B cell (primary cell): ENCODE measurements at places on chromosomes 2 and 18.

GRCh38 chr2:38107738-38108410 lies 31.9 kb upstream of the CYP1B1 start:
- no peak for DNase-seq

DNA sequence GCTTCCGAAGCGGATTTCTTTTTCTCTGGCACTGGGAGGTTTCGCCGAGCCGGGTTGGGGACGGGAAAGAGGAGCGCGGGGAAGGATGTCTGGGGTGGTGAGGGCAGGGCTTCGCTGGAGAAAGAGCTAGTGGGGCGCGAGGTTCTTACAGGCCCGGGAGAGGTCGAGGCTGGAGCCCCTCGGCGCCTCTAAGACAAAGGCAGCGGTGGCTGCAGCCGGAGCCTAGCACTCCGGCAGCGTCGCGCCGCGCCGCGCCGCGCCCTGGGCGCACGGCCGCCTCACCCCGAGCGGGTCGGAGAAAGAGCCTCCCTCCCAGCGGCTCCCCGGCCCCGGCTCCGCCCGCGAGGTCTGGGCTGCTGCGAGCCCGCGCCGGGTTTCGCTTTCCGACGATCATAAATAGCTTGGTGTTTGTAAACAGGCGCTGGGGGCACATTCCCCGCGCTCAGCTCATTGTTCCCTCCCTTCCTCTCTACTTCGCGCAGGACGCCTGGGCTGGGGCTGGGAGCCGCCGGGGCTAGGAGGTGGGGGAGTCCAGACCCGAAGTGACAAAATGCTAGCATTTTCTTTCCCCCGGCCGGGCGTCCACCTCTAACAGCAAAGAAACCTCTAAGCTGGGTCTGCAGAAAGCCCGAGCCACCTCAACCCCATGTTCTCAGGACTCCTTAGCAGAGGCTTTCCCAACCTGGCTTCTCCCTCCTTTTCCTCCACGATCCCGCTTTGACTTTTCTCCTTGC lies 813 bp upstream of the MEIS1 start:
- peak; percentile 34 for DNase-seq

DNA sequence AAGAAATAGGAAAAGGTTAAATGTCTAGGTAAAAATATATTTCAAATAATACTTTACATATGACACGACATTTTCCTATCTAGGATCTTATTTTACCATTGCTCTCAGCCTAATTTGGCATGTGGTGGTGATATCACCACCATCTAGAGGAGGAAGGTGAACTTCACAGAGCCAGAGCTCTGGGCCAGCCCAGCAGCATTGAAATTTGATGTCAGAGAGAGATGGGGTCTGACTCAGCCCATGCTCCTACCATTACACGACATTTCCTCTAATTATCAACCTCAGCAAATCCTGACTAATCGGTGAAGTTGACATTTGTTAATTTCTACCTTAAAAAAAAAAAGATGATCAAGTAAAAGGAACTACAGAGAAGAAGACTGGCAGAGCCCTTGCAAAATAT lies 42.3 kb downstream of the LRRTM4 start:
- no peak for DNase-seq

DNA sequence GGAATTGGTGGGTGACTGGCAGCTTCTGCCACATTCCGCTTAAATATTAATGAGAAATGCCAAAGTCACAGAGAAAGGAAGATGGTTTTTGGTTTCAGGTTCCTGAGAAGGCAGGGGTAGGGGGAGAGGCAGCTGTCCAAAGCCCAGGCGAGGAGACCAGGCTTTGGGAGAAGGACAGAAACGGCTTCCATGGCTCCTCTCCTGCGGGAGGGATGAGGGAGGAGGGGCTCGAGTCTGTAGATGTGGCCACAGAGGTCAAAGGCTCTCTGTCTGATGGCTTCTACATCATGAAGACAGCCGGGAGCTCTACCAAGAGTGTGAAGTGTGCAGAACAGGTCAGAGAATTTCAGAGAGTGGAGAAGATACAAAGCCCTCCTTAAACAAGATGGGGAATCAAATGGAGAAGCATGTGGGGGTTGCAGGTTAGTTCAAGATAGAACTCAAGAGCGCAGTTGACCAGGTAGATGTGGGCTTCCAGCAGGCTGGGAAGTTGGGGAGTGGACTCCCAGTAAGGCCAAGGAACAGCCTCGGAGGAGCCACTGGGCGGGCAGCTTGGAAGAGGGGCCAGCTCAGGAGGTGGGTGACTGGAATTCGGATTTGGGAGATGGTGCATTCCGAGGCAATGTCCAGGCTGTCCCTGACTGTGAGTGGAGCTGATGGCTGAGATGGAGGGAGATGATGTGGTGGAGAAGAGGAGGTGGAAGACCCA lies 23.8 kb upstream of the HPCAL1 start:
- DNase-seq, result no peak

GRCh38 chr2:24742730-24743129 lies 50.5 kb downstream of the PTRHD1 start:
- DNase-seq, result no peak

DNA sequence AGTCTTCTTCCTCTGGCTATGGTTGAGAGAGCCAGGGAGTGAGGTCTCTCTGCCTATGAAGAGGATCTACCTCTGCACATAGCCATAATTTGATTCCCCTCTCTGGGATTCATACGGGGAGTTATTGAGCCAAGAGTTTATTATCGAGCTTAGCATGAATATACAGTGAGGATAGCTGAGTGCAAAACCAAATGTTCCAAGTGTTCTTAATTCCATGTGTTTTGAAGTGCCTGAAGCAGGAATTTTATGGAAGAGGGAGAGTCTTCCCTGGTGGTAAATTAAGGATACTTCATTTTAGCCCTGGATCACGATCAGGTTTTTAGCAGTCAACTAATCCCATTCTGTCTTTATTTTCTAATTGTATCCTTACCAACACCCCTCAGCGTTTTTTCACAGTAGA lies 270.6 kb downstream of the C1D start:
- no peak for DNase-seq

GRCh38 chr2:18546567-18546966 lies 13.9 kb downstream of the RDH14 start:
- no peak for DNase-seq

DNA sequence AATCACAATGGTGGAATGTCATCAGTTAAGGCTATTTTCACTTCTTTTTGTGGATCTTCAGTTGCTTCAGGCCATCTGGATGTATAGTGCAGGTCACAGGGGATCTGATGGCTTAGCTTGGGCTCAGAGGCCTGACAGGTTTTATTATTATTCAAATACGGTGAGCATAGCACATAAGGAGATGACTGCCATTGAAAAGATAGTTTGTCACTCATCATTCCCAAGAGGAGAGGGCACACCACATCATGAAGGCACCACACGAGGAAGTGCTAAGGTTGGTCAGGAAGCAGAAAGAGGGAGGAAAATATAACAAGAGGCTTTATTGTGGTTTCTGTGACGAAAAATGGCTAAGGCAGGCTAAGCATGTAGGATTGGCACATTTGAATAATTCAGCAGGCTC lies 131.4 kb downstream of the CD8B2 start:
- DNase-seq, result no peak

DNA sequence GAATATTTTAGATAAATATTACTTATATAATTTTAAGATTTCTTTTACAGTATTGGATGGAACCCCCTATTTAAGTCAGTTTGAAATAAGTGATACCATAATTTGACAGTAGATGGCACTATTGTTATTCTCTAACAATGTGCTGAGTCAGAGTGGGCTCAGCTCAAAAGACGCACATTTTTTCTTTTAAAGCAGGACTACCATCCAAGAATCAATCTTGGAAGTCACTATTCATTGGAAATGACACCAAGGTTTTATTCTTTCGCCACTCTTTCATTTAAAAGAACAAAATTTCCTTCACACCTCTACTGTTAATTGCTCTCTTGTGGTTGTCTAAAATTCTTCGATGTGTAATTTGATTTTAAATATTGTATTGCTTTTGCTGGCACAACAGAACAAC lies 32.6 kb upstream of the SPAG16 start:
- peak; percentile 71 for DNase-seq

DNA sequence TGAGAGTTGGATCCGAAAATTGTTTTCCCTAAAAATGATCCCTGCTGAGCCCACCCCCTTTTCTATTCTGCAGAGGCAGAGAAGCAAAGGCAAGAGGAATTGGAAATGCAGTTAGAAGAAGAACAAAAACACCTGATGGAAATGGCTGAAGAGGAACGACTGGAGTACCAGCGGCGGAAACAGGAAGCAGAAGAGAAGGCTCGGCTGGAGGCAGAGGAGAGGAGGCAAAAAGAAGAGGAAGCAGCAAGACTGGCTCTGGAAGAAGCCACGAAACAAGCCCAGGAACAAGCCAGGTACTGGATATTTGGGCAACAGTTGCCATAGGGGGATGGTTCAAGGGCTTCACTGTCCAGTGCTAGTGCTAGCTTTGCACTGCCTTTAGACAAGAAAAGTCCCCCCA lies 41.7 kb downstream of the SUMO1 start:
- no peak for DNase-seq

DNA sequence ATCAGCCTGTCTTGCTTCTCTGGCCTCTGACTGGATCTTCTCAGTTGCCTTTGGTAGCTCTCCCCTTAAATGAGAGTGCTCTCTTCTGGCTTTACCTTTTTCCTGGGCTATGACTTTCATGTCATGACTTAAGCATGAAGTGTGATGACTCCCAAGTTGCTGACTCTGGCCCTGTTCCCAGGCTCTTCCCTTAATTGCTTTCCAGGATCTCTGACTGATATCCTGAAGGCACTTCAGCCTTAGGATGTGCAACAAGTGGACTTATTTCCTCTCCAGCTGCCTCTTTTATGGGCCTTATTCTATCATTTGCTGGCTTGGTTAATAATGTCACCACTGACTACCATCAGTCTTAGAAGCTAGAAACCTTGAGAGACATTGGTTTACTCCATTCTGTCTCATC lies 17.4 kb downstream of the SEMA4F start:
- no peak for DNase-seq

- no peak for DNase-seq
Measured at GRCh38 chr2:66427300-66427699, 7.6 kb upstream of the MEIS1 start.

DNA sequence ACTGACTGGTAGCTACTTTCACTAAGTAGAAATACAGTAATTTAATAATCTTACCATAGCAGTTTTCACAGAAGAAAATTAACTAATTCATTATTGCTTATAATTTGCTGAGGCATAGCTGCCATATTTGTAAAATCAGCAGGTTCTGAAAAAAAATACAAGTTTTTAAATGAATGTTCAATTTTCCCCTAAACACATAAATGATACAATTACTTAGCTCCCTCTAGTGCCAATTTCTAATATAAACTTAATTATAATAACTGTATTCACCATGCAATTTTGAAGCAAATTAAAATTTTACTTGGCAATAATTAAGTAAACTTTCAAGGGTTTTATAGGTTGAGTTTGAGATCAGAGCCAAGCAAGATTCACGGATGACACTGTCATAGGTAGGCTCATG lies 1321.6 kb upstream of the ACVR2A start:
- DNase-seq, result no peak

DNA sequence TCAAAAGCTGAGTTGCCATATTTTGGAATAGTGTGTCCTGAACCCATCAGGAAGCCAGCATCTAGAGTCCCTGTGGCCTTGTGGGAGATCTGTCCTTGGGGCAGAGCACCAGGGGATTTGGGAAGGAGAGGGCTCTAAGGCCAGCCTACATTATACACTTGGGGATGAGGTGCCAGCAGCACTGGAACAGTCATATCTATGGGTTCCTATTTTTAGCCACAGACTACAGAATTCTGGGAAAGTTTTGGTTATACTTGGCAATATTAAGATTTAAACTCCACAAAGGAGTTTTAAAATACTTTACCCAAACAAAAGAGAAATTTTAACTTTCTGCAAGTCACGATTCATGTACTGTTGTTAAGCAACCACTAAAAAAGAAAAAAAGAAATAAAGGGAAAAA lies 405.7 kb upstream of the MMADHC start:
- DNase-seq, result no peak

- DNase-seq, result peak; percentile 52
Measured at GRCh38 chr18:79520478-79521390, 125.0 kb downstream of the NFATC1 start.

GRCh38 chr2:46331109-46331766 lies 34.0 kb downstream of the EPAS1 start:
- DNase-seq, result no peak

DNA sequence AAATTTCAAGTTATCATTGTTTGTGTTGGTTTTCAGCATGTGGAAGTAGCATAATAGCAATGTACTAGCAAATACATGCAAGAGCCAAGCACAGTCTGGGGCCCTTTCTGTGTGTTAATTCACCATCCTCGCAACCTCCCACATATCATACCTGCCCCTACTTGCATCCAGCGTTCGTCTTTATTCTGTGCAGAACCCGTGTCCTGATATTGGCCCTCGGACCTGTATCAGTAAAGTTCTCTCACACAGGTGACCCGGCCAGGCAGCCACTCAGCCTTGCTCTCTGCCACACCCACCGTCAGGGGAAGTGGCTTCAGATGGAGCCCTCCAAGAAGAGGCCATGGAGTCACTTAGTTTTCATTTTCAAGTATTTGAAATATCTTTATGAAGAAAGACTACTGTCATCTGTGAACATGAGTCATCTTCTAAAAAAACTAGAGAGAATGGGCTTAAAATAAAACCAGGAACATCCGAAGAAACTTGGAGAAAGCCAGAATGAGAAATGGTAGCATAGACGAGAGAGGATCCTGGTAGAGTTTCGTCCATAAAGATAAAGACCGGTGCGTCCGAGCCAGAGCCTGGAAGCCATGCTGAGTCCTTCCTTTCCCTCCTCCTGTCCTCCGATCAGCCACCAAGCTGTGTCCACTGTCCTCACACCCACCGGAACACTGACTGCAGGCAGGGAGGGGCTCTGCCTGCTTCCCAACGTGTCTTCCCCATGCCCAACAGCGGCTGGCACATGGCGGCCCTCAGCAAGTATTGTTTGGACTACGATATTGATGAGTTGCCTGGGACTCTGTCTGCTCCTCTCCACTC lies 57.3 kb upstream of the RPL31 start:
- DNase-seq, result no peak

DNA sequence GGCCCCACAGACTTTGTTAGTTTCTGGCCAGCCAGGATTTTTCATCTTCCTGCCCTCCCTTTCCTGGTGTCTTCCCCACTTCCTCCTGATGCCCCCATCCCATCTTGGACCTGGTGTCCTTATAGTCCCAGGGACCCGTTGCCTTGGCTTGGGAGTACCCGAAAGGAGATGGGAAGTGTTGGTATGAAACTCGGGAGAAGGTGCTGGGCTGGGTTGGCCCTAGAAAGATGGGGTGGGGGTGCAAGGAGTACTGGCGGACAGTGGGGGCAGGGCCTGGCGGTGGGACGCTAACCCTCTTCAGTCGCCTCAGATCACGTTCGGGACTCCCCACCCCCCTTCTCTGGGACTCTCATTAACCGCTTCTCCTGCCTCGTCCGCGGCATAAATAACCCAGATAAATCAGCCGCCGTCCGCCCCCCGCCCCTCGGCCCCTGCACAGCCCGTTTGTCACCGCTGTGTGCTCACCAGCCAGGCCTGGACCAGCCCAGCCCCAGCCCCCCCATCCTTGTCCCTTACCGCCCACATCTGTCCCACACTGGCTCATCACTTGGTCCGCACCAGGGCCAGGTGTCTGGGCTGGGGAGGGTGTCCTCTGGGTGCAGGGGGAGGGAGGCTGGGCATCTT lies 3.7 kb upstream of the ASIC4 start:
- DNase-seq, result no peak
